ENCODE measurements at places on chromosomes 16 and 17. TPM values are rescaled to one million over a fixed set of nuclear protein-coding genes. Genes with fewer than 3 reads are reported as not detected.

GRCh38 chr17:71850812-71851211, 270.0 kb upstream of the SOX9 start:
- DNase-seq = no peak

DNA sequence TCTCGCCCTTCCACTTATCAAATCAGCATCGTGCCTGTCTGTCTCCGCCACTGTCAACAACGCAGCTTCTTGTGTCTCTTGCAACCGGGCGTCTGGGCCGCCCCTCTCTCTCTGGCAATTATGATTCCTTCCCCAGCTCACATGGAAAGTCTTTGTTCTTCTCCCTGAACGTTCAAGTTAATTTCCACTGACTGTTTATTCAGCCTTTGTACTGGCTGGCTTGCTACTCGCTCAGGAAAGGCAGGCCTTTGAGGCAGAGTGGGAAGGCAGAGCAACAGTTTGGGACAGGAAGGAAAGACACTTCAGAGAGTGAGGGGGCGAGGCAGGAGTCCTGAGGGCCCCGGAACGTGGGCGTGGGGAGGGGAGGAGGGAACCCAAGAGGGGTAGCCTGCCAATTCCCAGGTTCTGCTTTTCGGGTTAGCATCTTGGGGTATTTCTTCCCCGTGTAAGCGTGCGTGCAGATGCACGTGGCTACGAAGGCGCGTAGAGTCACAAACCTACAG, 50.8 kb downstream of the AKAP1 start:
- no peak for DNase-seq

DNA sequence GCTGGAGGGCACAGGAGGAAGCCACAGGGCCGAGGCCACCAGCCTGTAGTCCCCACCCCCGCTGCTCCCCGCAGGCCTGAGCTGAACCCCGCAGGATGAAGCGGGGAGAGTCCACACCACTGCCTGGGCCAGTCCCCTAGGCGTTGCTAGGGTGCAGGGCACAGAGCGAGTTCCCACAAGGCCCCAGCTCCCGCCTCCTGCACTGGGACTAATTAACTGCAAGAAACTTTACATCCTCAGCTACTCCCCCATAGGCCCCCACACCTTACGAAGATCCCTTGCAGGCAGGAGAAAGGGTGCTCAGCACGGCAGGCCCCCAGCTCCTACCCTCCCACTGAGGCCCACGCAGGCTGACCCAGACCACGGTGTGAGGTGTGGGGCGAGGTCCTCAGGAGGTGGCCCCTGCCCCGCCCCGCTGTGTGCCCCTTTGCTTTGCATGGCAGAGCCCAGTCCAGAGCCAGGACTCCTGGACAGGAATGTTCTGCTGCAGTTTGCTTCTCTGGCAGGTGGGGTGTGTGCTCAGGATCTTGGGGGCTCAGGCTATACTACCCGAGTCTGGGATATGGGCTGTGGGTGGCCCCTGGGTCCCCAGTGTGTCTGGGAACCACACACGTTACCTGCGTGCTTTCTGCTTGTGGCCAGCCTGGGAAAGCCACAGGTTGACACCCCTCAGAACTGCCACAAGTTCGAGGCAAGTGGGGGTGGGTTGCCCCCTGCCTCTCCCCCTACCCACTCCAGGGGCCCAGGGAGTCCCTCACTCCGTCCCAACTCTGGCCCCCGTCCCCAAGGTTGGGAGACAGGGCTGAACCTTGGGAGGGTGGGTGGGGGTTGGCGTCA, 1.2 kb downstream of the GNG13 start:
- DNase-seq = no peak

GRCh38 chr16:69830534-69831211, 68.5 kb downstream of the WWP2 start:
- no peak for DNase-seq

DNA sequence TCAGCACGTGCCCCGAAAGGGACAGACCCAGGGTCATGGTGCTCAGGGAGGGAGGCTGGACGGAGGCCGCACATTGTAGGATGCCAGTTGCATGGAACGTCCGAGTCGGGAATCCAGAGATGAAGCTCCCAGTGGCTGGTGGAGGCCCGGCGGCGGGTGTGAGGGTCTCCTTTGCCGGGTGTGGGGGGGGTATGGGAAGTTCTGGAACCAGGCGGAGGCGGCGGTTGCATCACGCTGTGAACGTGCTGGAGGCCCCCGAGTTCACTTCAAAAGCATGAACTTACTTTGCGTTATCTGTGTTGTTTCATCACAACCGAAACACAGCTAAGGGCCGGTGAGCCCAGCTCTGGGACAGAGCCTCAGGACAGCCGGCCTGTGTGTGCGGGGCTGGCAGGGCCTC, 73.4 kb upstream of the GNG13 start:
- DNase-seq = peak; percentile 15

DNA sequence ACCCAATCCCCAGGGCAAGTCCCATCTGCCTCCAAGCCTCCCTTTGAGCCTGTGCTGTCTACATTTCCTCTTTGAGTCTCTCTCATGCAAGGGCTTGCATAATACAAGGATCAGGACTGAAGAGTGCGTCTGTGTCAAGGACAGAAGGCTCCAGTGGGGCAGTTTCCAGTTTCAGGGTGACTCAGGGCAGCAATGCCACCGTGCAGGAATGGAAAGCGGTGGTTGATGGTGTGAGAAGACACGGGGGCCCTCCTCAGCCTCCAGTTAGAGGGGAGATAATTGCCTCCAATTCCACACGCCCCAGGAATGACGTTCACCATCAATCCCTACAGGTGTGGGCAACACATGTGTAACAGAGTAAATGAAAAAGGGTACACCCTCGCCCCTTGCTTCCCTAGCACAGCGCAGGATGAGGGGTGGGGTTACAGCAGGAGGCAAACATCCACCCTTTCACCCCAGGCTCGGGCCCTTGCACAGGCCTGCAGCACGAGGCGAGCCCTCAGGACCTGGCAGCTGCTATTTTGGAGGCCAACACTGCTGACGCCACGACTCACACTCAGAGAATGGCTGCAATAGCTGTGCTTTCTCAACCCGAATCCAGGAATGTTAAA, 24.8 kb upstream of the SLC25A19 start:
- DNase-seq = no peak

DNA sequence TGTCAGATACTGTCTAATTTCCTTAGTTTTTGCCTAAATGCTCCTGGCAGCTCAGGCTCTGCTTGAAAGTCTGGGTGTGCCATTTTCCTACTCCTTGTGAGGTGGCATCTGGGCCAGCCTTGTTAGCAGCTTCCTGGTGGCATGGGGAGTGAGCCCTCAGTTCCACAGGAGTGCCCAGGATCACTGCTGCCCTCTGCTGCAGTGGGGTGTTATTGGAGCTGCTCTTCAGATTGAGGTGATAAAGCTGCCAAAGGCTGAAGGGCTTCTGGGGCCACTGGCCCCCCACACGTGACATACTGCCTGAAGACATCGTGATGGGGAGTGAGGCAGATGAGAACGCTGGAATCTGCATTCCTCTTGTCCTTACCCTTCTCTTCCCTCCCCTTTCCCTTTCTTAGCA, 27.4 kb downstream of the CEP95 start:
- no peak for DNase-seq

DNA sequence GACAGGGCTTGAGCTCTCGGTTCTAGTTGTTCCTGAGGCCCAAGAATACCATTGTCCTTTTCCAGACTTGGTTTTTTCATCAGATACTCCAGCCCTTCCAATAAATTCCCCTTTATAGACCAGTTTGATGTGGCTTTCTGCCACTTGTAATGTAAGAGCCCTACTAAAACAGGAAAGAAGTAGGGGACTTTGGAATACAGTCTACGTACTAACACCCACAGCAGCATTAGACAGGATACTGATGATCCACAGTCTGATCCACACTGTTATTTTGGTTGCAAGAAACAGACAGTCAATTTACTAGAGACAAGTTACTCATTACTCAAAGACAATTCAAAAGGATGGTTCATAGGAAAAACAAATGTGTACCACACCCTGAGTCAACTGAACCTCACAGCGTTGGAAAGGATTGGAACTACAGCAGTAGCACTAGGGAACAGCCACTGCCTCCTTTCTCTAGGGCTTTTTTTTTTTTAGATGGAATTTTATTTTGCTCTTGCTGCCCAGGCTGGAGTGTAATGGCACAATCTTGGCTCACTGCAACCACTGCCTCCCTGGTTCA, 45.9 kb upstream of the MED13 start:
- no peak for DNase-seq

GRCh38 chr17:73331060-73331459, 19.3 kb upstream of the CDC42EP4 start:
- no peak for DNase-seq

DNA sequence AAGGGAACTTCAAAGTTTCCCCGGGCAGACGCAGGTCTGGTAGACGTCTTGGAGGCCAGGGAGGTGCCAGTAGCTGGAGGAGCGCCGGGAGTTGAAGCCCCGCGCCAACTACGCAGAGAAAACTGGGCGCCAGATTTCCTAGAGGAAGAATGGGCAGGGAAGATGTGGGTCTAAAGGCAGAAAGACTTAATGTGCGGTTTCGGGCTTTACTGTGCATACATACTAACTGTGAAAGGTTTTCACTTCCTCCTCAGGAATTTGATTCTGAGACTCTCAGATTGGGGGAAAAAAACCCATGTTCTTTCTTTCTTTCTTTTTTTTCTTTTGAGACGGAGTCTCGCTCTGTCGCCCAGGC, 331 bp upstream of the ZNF287 start:
- DNase-seq = no peak

The HBQ1 gene
- 0.60 TPM for total RNA-seq

The CCL5 gene
- total RNA-seq = not detected

Measured in mesothelial cell of epicardium (in vitro differentiated cells).